HT-29 (cell line): ENCODE measurements at places on chromosomes 1 and 21.

GRCh38 chr1:5720484-5720883 lies 271.7 kb downstream of the NPHP4 start:
- no peak for DNase-seq

DNA sequence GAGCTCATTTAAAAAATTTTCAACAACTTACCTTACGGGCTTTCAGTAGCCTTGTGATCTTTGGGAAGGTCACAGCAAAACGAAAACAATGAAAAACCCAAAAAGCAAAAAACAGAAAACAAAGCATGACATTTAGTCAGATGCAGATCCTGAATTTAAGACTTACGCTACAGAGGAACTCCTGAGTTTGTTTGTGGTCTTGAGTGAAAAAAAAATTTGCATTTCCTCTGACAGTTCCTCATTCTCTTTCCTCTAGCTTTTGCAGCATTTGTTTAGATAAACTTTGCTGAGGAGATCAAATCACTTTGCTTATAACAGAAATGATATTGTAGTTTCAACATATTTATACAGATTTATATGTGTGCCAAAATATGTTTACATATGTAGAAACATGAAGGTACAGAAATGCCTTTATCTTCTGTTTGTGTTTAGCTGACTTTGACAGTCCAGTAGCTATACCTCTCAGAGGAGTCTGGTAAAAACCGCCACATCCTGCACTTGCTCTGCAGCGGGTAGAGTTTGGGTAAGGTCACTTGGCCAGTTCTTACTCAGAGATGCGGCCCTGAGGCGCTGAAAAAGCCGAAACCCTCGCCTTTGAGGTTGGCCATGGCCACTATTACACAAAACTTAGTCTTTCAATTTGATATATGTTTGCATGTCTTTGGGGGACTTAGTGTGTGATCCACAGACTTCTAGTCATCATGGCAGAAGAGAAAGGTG lies 142.5 kb downstream of the TNR start:
- no peak for DNase-seq

- DNase-seq, result no peak
These were observed 71.8 kb upstream of the ECE1 start for GRCh38 chr1:21362096-21362495.

DNA sequence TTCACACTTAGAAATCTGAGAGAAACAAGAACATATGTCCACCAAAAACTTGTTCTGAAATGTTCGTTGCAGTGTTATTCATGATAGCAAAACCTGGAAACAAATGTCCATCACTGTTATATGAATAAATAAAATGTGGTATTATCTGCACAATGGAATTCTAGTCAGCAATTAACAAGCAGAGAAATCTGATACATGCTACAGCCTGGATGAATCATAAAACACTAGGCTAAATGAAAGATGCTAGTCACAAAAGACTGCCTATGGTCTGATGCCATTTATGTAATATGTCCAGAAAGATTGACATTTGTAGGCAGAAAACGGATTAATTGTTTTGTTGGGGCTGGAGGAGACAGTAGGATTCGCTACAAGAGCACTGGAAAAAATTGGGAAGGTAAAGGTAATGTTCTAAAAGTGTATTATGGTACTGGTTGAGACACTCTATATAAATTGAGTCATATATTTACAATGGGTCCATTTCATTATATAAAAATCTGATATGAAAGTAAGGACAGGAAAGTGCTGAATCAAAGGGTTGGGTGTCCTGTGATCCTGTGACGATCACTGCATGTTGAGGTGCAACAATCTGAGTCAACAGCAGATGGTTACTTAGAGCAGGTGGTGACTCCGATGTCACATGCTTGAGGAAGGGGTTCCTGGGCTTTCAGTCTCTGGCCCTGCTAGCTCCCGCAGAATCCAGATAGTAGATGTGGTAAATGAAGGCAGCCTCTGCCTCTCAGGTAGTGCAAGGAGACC lies 102.1 kb upstream of the NBPF4 start:
- DNase-seq, result no peak

- DNase-seq, result no peak
These were observed 74.9 kb upstream of the ADGRL2 start for GRCh38 chr1:81725823-81726222.

- DNase-seq, result no peak
These were observed 280.7 kb upstream of the PLXNA2 start for GRCh38 chr1:208524925-208525324.

DNA sequence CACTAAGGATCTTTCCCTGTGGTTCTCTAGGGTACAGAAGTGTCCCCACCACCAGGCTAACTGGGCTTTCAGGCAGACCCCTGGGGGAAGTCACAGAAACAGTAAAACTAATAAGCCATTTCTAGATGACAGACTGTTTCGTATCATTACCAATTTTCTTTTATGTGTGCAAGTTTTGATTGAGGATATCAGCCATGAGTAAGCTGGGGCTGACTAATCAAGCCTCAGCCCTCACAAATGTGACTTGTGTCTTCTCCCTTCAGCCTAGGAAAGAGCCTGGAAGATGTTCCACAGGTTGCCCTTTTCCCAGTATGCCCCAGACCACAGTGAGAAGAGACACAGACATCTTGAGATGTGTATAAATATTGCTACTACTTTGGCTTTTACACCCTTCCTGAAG lies 10.5 kb downstream of the PTGFRN start:
- DNase-seq, result no peak

- peak; percentile 79 for DNase-seq
These were observed at the start of gene EFNA1 for GRCh38 chr1:155127105-155127966. Gene EFNA1 (plus strand): TSS chr1:155127876. CDS start chr1:155127978, 102 bp downstream.

DNA sequence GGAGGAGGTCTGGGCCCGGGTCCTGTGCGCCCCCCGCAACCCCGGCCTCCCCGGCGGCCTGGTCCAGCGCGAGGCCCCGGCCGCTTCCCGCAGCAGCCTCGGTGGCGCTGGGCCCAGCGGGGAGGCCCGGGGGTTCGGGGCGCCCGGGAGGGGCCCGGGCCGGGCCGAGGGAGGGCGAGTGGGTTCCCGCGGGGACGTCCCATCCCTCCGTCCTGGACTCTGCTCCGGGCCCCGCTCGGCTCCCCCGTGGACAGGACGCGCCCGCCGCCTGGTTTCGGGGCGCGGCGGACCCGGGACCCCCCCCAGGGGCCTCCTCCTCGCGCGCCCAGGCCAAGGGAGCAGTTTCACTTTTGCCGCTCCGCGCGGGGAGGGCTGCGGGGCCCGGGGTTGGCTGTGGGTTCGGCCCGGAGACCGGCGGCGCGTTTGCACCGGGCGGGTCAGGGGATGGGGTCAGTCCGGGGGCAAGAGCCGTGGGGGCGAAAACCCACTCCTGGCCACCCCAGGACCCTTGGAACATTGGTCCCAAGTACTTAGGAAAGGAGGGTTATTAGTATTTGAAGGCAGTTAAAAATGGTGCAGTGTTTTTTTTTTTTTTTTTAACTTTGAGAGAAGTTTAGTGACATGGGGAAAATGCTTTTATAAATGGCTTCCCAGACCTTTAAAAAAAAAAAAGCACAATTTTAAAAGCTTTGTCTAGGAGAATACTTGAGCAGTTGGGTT lies 677 bp downstream of the AGPAT3 start:
- peak; percentile 16 for DNase-seq

DNA sequence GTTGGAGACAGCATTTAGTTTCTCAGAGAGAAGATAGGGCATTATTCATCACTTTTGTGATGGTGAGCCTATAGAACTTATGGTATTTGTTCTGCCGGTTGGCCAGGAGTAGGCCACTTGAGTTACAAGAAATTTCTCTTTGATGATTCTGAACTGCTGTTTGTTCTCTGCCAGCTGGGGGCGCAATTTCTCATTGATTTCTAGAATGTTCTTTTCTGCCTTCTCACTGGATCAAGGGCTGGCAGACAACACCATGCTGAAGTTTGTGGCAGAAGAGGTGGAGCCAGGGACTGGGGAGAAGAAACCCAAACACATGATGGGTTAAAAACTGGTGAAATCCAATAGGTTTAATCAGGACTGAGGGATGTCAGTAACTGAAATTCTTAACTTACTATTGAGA lies 360.6 kb downstream of the FAM72C start:
- no peak for DNase-seq

GRCh38 chr1:77356136-77356535 lies 74.3 kb downstream of the AK5 start:
- no peak for DNase-seq

DNA sequence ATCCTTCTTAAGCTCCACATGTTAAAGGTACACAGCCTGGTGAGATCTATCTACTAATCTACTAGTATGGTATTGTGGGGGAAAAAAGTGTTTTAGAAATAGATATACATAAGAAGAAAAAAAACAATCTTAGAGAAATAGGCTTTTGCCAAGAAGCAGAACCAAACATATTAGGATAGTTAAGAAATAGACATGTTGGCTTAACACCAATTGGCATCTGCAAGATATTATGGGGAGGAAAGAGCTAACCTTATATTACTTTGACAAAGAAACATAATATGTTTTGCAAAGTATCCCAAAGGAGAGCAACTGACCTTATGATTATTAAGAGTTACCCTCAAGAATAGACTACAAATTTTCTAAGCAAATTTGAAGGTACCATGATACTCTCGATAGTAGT lies 202.9 kb downstream of the BRINP3 start:
- no peak for DNase-seq

DNA sequence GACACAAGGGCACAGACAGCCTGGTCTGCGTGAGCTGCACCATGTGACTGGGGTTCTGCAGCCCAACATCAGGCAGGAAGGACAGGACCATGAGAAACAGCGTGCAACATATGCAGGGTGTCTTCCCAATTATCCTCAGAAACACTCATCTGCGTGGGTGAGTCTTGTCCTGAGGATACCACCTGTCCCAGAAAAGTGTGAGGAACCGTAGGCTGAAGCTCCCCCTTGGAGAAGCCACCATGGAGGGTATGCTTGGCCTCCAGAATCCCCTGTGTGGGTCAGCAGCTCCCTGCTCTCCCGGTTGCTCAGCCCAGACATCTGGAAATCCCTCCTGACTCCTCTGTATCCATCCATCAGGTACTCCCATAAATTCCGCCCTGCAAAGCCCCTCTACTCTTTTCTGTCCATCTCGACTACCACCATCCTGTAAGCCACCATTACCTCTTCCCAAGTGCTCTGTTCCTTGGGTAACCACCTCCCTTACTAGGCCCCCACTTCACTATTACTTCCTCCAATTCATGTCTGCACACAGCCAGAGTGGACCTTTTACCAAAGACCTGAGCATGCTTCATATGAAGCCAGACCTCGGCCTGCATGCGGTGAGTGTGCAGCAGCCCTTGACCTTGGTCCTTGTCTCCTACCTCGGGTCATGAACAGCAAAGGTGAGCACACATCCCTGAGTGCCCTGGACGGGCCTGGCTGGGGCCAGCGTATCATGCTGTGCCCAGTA lies 33.0 kb downstream of the ETS2 start:
- no peak for DNase-seq

- DNase-seq, result no peak
These were observed 49.3 kb upstream of the NEK2 start for GRCh38 chr1:211724687-211725196.

DNA sequence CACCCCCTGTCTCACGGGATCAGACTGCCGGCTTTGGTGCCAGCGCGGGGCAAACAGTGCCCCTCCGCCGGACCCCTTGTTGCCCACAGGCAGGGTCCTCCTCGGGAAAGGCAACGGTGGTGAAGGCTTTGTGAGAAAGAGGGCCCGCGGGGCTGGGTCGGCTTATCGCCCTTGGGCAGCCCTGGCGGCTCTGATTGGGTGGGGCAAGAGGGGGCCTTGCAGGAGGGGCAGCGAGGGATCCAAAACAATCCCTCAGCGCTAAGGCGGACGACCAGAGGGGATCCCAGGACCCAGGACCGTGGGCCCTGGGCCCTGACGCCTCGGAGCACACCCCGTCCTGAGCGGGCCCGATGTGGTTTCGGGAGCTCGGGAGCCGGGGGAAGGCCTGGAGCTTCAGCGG lies 3.9 kb upstream of the ZNF678 start:
- DNase-seq, result no peak
